CD4-positive, alpha-beta T cell (primary cell): ENCODE measurements at places on chromosomes 5 and 9. TPM values are rescaled to one million over a fixed set of nuclear protein-coding genes. Genes with fewer than 3 reads are reported as not detected.

DNA sequence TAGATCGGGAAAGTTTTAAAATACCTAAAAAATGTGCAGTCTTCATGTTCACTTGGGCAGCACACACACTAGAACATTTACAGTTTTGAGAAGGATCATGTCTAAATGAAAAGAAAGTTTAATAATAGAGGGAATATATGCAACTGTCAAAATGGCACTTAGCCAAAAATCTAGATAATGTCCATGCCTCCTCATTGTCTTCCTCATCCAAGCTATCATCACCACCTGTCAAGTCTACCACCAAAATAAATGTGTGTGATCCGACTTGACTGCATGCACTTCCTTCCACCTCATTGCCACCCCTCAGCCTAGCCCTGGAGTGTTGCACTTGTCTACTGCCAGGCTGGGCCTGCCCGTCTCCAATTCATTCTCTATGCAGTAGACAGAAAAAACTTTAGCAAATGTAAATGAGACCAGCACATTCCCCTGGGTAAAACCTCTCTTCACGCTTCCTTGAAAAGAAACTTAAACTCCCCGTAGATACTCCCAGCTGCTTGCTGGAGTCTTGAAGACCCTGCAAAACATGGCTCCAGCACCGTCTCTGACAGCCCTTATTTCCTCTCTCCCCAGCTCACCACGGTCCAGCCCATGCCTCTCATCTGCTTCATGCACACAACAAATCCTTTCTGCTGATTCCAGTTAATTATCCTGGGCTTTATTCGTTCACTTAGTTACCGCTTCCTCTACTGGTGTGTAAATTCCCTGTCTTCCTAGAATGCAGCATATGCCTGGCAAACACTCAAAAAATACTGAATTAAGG lies 66.9 kb downstream of the FANCC start:
- no peak for DNase-seq

- DNase-seq: no peak
These were observed 1.6 kb downstream of the LIFR start for GRCh38 chr5:38554861-38555260.

GRCh38 chr5:113005454-113005853 lies 28.9 kb downstream of the DCP2 start:
- no peak for DNase-seq

DNA sequence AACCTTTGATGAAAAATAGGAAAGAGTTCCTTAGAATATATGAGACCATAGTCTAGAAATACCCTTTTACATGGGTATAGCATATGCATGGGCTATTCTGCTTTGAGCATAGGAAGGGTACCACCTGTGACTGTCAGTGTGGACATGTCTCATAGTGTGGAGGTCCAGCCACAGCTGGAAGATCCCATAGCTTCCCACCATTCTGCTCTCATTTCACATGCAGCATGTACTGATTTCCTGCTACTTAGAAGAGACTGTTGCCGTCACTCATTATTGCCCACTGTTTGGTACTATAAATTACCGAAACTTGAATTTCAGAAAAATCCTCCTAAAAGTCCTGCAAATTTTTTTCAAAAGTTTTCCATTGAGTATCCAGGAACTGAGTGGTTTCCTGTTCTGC lies 477.8 kb upstream of the DAB2 start:
- DNase-seq: no peak

GRCh38 chr5:119385536-119386128 lies 29.8 kb downstream of the TNFAIP8 start:
- no peak for DNase-seq

GRCh38 chr5:16916262-16916878 lies 19.7 kb downstream of the MYO10 start:
- DNase-seq: no peak

DNA sequence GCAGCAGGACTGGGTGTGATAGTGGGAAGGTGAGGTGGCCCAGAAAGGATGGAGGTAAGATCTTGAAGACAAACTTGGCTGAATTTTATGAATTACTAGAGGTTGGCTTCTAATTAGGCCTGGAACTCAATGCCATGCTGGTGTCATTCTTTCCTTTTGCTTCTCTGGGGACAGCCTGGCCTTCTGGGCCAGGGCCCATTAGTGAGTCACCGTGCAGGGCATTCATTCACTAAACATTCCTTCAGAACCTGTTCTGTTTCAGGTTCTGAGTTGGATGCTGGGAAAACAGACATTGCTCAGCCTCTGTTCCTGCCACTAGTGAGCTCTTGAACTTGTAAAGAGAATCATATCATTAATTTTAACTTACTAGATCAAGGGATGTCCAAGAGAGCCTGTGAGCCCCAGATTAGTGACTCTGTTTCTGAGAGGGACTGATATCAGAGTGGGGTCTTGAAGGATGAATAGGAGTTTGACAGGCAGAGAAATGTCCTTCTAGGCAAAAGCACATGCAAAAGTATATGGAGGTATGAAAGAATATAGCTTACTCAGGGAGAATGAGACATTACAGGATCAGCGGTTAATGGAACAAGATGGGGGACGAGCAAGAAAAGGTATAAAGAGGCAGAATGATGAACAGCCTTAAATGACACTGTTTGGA lies 66.5 kb downstream of the LHX2 start:
- no peak for DNase-seq

- no peak for DNase-seq
These were observed 107.2 kb upstream of the NFIL3 start for GRCh38 chr9:91530829-91531228.

Gene FAM120AOS
- 50.3 TPM for total RNA-seq

DNA sequence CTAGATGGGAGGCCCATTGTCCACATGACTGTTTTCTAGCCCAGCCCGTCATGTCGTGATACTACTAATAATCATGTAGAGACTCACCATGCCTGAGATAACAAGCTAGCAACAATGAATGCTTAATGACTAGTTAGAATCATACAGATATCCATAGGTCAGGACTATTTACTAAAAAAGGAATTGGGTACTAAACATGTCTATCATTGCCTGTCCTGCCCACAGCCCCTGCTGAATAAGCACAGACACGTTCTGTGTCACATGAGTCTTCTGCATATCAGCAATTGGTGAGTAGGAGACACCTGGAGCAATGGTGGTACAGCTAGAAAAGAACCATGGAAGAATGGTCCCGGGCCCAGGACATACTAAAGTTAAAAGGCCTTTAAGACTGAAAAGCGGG lies 18.0 kb downstream of the FRRS1L start:
- DNase-seq: no peak

- no peak for DNase-seq
These were observed 35.7 kb upstream of the TXN start for GRCh38 chr9:110291921-110292557.
